ENCODE measurements at places on chromosomes 6 and 20.

DNA sequence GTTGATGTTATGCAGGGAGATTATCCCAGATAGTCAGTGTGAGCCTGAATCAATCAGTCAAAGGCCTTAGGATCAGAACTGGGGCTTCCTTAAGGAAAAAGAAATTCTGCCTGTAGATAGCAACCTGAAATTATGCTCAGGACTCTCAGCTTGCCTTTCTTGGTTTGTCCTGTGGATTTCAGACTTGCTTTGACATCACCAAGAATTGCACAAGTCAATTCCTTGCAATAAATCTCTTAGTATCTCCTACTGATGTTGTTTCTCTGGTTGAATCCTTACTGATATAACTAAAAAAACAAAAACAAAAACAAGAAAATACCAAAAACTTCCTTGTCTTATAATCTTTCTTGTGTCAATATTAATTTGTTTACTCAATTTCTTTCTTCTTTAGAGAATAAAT is 258.9 kb upstream of the TCF21 start:
- DNase-seq: no peak

- DNase-seq: no peak
Observed at GRCh38 chr20:4216142-4216735, 200.9 kb upstream of the RNF24 start.

DNA sequence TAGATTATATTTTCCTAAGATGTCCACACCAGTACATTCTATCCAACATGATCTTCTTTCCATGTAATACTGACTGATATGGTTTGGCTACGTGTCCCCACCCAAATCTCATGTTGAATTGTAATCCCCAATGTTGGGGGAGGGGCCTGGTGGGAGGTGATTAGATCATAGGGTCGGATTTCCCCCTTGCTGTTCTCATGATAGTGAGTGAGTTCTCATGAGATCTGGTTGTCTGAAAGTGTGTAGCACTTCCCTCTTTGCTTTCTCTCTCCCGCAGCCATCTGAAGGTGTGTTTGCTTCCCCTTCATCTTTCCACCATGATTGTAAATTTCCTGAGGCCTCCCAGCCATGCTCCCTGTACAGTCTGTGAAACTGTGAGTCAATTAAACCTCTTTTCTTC is 12.2 kb upstream of the HBS1L start:
- no peak for DNase-seq

DNA sequence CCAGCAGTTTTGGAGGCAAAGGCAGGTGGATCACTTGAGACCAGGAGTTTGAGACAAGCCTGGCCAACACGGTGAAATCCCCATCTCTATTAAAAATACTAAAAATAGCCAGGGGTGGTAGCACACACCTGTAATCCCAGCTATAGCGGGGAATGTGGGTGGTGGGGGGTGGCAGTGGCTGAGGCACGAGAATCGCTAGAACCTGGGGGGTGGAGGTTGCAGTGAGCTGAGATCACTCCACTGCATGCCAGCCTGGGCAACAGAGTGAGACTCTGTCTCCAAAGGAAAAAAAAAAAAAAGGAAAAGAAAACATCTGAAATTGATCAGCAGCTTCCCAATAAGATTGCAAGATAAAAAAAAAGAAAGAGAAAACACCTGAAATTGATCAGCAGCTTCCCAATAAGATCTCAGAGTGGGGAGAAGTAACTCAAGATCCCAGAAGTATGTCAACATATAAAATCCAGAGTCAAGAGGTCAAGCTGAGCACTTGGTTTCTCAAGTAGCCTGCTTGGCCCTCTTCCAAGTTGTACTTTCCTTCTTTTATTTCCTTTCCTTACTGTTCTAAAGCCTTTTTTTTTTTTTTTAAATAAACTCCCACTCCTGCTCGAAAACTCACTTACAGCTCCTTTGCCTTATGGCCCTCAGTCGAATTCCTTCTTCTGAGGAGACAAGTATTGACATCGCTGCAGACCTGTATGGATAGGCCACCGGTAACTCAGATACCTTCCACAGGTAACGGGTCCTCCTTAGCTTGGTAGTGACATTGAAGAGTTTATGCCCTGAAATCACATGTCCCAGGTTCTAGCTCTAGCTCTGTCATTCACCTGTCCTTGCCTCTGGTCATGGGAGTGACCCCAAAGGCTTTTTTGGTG is 368.5 kb upstream of the SYNCRIP start:
- no peak for DNase-seq

DNA sequence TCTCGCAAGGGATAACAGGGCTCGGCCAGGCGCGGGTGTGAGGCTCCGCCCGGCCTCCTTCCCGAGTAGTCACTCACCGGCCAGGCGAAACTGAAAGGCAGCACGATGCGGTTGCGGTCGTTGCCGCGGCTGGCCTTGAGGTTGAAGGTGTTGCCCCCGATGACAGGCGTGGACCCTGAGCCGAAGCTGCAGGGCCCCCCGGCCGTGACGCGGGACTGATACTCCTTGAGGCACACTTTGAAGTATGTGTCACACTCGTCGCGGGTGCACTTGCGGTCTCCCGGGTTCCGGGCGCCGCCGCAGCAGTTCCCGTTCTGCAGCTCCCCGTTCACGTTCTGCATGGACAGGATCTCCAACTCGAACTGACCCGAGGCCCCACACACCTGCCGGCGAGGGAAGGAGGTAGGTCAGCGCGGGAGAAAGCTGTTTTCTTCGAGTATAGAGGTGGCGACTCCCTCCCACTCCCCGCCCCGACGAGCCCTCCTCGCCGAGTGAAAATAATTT is 1.1 kb downstream of the JAG1 start:
- peak; percentile 67 for DNase-seq

GRCh38 chr20:58233881-58234528 is 5.6 kb upstream of the ANKRD60 start:
- DNase-seq: peak; percentile 50

GRCh38 chr6:89034586-89035251 is 45.8 kb upstream of the PNRC1 start:
- no peak for DNase-seq

DNA sequence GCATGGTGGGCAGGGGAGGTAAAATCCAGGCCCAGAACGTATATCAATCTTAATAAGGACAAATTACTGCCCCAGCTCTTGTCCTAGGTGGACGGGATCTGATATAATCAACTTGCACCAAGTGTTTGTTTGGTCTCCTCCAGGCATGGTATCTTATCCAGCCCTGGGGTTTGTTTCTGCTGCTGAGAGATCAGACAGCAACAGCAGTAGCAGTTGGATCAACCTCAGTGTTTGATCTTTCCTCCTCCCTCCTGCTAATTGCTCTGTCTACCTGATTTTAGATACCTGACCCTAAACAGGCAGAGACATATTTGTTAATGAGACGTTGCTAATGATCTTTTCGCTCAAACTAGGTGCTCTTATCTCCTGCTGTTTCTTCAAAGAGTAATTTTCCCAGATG is 100.4 kb upstream of the BACH2 start:
- no peak for DNase-seq

DNA sequence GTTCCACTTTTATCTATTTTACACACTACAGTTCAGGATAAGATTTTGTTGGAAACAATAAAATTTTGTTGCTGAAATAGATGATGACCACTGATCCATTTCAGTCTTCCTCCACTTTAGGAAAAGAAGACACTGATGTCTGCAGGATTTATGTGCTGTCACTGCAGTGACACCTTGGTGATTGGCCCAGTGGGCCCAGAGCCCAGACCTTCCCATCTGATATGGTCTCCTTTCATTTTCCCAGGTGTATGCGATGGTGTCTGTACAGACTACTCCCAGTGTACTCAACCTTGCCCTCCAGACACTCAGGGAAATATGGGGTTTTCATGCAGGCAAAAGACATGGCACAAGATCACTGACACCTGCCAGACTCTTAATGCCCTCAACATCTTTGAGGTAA is 19.6 kb upstream of the ADGRF4 start:
- no peak for DNase-seq

GRCh38 chr6:33787954-33788693 is 806 bp downstream of the LEMD2 start:
- DNase-seq: peak; percentile 86

- DNase-seq: no peak
Observed at GRCh38 chr20:8183526-8183925, 51.5 kb downstream of the PLCB1 start.

GRCh38 chr20:16517946-16518783 is 55.1 kb downstream of the KIF16B start:
- DNase-seq: peak; percentile 49

DNA sequence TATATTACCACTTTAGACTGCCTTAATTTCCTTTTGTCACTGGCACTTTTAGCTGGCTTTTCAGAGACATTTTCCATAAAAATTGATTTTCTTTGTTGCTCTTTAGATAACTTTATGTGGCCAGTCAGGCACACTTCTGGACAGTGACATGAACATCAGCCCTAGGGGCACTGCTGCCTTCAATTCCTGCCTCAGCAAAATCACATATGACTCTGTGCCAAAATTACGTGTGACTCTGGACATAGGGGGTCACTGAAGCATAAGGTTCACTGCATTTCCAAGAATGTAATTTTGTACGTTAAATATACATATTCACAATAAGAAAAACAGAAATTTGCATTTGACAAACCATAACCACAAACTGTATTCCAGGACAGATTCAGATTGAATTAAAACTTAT is 66.5 kb downstream of the ESF1 start:
- no peak for DNase-seq

- no peak for DNase-seq
Observed at GRCh38 chr6:170005665-170006064, 254.2 kb downstream of the ERMARD start.

- peak; percentile 72 for DNase-seq
Observed at GRCh38 chr20:38303908-38304379, at the start of gene BPI. TSS of gene BPI (plus strand) at chr20:38304156. CDS start at chr20:38304224, 68 bp downstream.

- DNase-seq: no peak
Observed at GRCh38 chr6:91926827-91927226, 1340.0 kb upstream of the MAP3K7 start.

DNA sequence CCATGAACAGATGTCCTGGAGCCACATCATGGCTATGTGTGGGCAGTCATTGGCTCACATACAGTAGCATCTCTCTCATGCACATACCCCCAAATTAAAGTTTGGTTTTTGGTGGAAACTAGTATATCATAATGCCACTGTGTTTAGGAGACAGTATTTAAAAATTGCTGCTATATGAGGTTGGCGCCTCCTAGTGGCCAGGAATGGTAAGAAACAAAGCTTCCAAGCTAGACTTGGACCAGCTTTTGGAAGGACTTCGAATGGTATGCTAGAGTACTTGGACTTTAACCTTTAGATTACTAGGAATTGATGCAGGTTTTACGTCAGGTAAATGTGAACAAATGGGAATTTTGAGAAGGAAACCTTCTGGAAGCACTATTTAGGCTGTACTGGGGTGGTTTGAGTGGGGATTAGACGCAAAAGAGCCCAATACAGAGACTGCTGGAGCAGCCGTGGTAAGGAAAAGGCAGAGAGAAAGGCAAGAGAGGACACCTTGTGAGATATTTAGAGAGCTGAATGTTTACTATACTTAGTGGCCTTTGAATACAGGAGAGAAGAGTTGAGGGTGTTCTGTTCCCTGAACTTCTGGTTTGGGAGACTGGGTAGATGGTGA is 23.8 kb downstream of the PRSS35 start:
- peak; percentile 44 for DNase-seq

GRCh38 chr6:17869010-17869752 is 118.3 kb downstream of the KIF13A start:
- DNase-seq: no peak

GRCh38 chr6:132934496-132934895 is 120.1 kb downstream of the RPS12 start:
- DNase-seq: no peak

- DNase-seq: no peak
Observed at GRCh38 chr6:31898383-31899011, 999 bp upstream of the EHMT2 start.

GRCh38 chr6:33418690-33419291 is 884 bp upstream of the CUTA start:
- DNase-seq: no peak

GRCh38 chr6:88609983-88610382 is 353.4 kb downstream of the RNGTT start:
- no peak for DNase-seq

- DNase-seq: no peak
Observed at GRCh38 chr6:54353975-54354374, 45.7 kb downstream of the TINAG start.

GRCh38 chr6:113648698-113649097 is 208.4 kb upstream of the MARCKS start:
- DNase-seq: no peak

GRCh38 chr6:13156381-13156780 is 172.0 kb downstream of the TBC1D7 start:
- no peak for DNase-seq

GRCh38 chr6:80886475-80886874 is 780.0 kb downstream of the BCKDHB start:
- no peak for DNase-seq

DNA sequence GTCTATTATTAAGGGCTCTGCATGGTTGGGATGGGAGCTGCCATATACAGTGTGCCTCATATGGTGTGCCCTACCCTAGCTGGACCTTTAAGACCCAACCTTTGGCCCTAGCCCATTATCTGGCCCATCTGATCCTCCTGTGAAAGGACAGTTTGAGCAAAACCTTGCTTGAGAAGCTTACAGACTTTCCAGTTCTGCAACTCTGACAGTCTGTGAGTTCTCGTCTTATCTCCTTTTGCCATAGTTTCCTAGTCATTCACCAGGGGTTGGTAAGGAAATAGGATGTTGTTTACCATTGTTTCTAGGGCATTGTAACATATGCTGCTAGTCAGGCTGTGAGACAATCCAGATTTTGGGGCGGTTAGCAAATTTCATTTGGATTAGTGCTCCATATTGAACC is 17.2 kb downstream of the CTNNBL1 start:
- no peak for DNase-seq

DNA sequence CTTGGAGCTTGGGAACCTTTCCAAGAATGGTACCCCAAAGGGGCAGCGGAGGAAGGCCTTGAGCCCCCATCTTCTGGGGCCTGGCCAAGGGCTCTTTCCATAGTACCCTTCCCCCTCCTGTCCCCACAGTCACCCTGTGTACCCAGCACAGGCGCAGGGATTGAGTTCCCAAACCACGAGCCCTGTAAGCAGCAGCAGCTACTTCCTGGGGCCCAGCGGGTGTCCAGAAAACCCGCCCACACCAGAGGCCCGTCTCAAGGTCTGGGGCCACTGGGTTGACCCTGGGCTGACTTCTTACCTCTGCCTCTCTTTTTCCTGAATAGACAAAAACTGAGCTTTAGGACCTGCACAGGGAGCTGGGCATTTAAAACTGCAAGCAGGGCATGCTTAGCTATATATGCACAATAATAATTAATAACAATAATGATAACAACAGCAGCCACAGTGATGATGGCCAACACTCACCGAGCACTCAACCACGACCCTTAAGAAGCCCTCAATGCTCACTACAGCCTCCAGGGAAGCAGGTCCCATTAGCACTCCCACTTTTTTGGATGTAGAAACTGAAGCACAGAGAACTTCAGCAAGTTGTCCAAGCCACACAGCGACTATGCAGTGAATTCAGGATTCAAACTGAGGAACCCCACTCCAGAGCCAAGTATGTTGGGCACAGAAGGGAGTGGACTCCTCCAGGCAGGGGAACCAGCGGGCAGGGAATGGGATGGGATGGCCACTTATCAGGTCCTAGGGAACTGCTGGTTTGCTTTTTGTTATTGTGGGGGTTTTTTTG is 14.5 kb downstream of the NOL4L start:
- DNase-seq: no peak

All from right forelimb (tissue), 1 donor.